ENCODE measurements at places on chromosomes 3 and 15.

GRCh38 chr3:188339410-188340295 is 185.7 kb downstream of the LPP start:
- no peak for DNase-seq

DNA sequence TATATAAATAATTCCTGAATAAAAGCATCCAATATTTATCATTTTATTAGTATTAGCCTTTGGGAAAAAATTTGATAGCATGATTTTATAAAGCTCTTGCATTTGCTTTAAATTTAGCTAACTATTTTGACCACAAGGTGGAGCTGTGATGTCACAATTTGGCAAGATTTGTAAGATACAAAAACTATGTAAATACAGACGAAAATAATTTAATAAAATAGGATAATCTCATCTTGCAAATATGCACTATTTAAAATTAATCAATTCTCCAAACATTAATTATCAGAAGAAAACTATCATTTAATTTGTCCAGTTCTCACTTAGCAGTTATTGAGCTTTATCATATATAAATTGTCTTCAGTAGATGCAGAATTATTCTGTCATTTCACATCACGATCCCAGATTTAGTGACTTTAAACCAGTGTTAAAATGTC is 95.4 kb downstream of the PLOD2 start:
- no peak for DNase-seq

GRCh38 chr3:173983343-173983742 is 585.8 kb downstream of the NLGN1 start:
- DNase-seq, result no peak

GRCh38 chr3:111999484-112000324 is 982 bp downstream of the TAGLN3 start:
- DNase-seq, result no peak

GRCh38 chr3:127867986-127868385 is 45.7 kb upstream of the MGLL start:
- DNase-seq, result no peak

GRCh38 chr3:140391061-140391460 is 286.8 kb upstream of the TRIM42 start:
- DNase-seq, result no peak

- DNase-seq, result no peak
These were observed 581.9 kb upstream of the ZNF717 start for GRCh38 chr3:76367281-76367680.

GRCh38 chr3:81013360-81013759 is 748.1 kb downstream of the GBE1 start:
- no peak for DNase-seq

- no peak for DNase-seq
These were observed 93.2 kb downstream of the KLF13 start for GRCh38 chr15:31419820-31420219.

DNA sequence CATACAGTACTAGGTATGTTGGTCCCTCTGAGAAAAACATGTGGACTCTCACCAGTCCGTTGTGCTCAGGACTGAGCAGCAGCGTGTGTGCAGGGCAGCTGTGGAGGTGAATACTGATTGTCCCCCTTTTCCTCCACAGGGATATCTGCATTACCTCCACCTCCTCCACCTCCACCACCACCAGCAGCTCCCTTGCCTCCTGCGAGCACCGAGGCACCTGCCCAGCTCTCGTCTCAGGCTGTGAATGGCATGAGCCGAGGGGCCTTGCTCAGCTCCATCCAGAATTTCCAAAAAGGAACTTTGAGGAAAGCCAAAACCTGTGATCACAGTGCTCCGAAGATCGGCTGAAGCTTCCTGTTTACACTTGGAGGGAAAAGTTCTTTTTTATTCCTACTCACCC is 9.0 kb downstream of the PDHB start:
- no peak for DNase-seq

- no peak for DNase-seq
These were observed 3.7 kb upstream of the SLC6A6 start for GRCh38 chr3:14398797-14399106.

- no peak for DNase-seq
These were observed 292.3 kb downstream of the TIGIT start for GRCh38 chr3:114586119-114586518.

- DNase-seq, result no peak
These were observed 2.6 kb upstream of the NGLY1 start for GRCh38 chr3:25785826-25786225.

- no peak for DNase-seq
These were observed 76.0 kb downstream of the TMCO5A start for GRCh38 chr15:38010395-38010794.

- DNase-seq, result no peak
These were observed 12.9 kb downstream of the CRABP1 start for GRCh38 chr15:78353093-78353492.

DNA sequence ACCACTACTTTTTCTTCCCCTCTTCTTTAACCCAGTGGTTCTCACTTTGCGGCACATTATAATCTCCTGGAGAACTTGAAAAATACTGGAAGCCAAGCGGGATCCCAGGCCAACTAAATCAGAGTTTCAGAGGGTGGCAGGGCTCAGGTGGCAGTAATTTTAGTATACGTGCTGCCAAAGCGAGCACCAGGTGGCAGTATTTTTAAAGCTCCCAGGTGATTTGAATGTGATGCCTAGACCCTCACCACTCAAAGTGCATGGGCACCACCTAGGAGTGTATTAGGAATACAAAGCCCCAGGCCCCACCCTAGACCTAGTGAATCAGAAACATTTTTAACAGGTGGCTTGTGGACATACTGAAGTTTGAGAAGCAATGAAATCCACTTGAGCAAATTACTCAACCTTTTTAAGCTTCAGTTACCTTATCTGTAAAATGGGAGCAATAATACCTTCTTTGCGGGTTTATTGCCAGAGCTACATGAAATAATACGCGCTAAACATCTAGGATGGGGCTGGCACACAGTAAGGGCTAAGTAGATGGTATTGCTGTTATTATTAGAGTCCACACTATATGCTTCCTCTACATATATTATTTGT is 8.3 kb downstream of the B3GALNT1 start:
- DNase-seq, result no peak

GRCh38 chr3:45593708-45594601 is 596 bp upstream of the LIMD1 start:
- DNase-seq, result peak; percentile 50

GRCh38 chr3:2921452-2921851 is 188.7 kb downstream of the IL5RA start:
- no peak for DNase-seq

DNA sequence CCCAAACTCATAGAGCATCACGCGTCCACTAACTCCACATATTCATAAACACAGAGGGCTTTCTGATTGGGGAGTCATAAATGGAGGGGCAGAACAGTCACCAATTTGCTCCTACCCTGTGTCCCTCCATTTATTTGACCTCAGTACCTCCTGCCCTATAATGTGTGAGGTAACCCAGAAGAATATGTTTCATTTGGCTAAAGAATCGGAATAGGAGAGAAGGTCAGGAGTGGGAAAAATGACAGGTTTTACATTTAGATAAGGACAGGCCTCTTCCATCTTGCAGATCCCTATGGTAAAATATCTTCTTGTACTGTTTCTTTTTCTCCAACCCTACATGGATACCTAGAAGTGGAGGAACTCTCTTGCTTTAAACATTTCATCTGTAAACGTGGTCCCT is 578.0 kb downstream of the TUSC7 start:
- no peak for DNase-seq

DNA sequence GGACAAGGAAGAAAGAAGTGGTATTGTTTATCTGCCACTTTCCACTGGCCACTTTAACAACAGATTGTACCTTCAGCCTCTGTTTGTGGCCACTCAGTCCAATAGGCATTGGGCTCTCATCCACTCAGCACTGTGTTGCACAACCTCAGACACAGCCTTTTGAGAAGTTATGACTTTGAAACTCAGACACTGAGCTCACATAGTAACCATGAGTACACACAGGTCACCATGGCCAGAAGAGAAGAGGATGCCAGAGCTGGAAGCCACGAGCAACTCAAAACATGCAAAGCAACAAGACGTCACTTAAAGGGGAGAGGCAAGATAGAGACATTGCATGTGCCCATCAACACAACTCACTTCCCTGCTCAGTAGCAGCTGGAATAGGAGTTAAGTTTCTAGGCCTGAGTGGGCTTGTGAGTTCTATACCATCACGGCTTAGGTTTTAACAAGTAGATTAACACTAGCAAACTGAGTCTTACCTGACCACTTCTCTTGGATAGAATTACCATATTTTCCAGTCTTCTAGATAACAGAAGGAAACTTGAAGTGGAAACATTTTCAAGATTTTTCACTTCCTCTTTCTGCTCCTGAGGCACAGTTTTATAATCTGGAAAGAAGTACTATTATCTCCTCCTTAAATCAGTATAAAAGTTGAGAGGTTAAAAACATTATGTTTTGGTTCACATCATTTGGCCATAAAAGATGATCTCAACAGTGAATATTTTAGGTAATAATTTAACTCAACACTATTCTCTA is 103.5 kb downstream of the IMPG2 start:
- no peak for DNase-seq

GRCh38 chr3:194268654-194269512 is 82.2 kb downstream of the CPN2 start:
- DNase-seq, result no peak

DNA sequence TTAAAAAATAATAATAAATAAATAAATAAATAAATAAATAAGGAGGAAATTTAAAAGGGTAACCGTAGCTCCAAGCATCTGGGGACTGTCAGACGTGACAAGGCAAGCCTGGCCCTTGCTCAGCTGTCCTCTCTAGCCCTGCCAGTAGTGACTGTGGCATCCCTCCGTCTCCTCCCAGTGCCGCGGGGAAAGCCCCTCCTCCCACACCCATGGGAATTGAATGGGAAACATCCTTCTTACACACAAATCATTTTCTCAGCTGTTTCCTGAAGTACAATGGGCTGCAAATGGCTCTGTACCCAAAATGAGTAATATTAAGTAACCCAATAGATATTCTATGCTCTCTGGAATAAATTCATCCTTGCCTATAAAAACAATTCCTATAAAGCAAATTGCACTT is 101.6 kb upstream of the RAD18 start:
- DNase-seq, result no peak

DNA sequence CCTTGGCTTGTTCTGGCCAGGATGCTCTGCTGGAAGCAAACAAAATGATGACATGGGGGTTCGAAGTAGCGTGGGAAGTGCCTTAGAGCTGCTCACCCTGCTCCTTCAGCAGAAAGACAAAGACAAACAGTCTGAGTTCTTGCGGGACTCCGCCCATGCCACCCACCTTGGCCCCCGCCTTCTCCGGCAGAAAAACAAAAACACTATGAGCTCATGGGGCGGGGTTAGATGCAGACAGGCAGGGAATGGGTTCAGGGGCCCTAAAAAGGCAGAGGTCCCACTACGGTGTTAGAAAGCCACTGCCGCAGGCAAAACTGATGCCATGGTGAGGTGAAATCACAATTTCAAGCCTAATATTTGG is 9.7 kb upstream of the NCKIPSD start:
- DNase-seq, result no peak

DNA sequence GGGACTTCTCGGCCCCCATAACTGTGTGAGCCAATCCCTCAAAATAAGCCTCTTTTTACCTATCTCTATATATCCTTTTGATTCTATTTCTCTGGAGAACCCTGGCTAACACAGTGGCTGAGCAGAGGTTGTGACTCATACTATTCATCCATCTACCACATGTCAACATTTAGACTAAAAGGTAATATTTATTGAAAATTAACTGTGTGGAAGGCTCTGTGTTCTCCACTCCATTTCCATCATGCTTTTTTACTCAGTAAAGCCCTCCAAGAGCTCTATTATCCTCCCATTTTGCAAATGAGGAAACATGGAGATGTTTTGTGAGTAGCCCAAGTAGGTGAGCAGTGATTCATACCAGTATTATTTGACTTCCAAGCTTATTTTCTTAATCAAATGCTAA is 217.9 kb upstream of the DCBLD2 start:
- DNase-seq, result no peak

- DNase-seq, result no peak
These were observed 25.6 kb downstream of the CPNE4 start for GRCh38 chr3:132009241-132009640.

DNA sequence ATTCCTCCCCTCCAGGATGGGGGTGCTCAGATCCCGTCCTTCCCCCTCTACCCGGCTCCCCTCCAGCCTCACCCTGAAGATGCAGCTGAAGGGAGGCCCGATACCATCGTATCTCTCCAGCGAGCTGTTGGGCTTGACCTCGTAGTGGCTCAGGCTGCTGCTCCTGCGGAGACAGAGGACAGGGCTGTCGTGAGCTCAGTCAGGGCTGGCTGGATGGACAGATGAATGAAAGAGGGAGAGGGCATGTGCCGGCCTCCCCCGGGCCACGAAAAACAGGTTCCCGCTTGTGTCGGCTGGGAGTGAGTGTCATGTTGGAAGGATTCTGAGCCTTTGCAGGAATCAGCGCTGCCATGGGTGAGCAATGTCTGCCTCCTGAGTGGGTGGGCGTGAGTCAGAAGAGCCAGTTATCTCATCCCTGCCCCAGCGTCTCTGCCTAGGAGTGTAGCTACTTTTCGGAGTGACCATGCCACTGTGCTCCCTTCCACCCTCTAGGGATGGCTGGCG is 35.2 kb downstream of the FEM1B start:
- DNase-seq, result no peak

- DNase-seq, result no peak
These were observed 8.5 kb upstream of the USP3 start for GRCh38 chr15:63495780-63496488.

- peak; percentile 46 for DNase-seq
These were observed at the start of gene KLHL6 for GRCh38 chr3:183555541-183556081. KLHL6 (minus strand) TSS chr3:183555706; CDS start chr3:183555653, 53 bp downstream.

DNA sequence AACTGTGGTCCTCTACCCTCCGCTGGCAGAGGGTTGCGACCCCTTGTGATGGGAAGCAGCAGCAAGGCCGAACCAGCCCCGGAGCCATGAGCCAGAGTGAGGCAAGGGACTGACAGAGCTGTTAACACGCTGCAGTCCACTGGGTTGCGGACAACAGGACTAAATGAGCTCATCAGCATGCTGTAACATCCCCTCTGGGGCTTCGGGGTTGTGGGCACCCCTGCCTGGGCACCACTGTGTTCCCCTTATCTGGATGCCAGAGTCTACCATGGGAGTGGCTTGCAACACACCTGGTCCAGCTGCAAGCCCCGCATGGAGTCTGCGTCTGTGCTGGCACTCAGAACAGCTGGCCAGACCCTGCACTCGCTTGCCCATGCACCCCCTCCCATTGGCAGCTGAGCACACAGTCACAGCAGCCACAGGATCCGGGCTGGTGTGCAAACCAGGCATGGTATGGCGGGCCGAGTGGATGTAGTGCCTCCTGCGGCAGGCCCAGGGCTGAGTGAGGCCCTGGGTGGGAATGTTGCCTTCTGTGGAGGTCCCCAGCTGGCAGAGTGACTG is 404.2 kb downstream of the PLCL2 start:
- no peak for DNase-seq

- no peak for DNase-seq
These were observed 577.9 kb upstream of the EPHA6 start for GRCh38 chr3:96236522-96236921.

DNA sequence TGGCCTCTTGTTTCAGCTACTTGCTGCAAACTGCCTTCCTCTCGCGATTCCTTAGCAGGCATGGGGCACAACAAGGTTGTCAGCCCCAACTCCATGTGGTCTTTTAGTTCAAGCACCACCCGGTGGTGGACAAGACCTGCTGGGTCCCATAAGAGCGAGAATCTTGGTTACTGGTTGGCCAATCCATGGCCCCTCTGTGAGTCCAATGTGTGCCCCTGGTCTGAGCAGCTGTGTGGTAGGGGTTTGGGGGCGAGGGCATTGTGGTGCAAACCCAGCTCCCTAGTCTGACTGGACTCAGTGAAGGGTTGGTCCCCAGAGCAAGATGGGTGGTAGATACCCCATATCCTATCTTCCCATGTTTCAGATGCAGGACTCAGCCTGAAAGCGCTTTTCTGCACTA is 48.8 kb downstream of the MESD start:
- DNase-seq, result no peak

All from T-helper 9 cell (primary cell).